ENCODE measurements at places on chromosomes 12 and 14.

DNA sequence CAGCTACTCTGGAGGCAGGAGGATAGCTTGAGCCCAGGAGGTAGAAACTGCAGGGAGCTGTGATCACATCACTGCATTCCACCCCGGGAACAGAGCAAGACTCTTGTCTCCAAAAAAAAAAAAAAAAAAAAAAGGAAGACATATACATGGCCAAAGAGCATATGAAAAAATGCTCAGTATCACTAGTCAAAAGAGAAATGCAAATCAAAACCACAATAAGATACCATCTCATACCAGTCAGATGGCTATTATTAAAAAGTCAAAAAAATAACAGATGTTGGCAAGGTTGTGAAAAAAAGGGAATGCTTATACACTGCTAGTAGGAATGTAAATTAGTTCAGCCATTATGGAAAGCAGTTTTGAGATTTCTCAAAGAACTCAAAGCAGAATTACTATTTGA, 174.8 kb upstream of the ATF7IP start:
- DNase-seq = no peak

DNA sequence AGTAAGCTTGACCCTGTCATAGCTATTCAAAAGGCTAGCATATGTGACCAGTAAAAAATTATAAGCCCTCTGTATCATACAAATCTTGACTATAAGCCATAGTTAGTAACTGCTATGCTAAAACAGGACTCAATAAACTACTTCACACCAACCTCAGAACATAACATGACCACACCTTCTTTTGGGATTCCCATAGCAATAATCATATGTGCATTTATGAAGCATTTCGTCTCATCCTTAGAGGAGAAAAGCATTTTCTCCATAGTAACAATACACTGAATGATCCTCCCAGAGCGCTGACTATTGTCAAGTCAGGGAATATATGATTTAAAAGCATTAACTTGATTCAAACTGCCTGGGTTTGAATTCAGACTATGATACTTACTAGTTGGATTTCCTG, 46.2 kb downstream of the GRIN2B start:
- no peak for DNase-seq

DNA sequence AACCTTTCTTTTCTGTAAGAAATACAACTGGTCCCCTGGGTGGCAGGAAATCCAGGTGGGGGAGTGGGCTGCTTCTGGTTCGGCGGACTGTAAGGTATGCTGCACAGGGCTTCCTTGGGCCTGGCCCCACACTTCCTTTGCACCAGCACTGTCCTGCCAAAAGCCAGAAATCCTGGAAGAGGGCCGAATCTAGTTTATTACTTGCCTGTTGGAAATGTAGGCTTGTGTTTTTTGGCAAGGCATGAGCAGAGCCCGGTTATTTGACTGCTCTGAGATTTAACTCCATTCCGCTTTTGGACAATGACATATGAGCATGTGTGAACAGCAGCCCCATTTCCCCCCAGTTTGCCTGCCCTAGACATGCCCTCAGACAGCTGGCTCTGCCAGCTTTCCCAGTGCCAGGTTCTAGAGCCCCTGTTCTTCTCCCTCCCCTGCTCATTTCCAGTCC, 86.6 kb downstream of the BORCS5 start:
- DNase-seq = no peak

GRCh38 chr12:58413794-58414193, 472.4 kb downstream of the ATP23 start:
- DNase-seq = no peak

DNA sequence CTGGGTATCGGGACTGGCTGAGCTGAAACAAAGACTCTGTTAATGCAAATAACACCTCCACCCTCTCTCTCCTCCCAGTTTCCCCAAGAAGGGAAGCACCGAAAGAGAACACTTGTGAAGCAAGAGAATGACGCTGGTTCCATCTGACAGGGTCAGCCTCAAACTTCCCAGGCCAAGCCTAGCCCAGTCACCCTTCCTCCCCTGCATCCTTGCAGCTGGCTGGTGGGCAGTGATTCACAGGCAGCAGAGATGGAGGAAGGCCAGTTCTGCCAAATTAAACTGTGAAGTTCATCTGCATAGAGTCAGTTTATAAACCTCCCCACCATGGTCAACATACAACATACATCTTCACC, 2.8 kb downstream of the LRRC74A start:
- no peak for DNase-seq

DNA sequence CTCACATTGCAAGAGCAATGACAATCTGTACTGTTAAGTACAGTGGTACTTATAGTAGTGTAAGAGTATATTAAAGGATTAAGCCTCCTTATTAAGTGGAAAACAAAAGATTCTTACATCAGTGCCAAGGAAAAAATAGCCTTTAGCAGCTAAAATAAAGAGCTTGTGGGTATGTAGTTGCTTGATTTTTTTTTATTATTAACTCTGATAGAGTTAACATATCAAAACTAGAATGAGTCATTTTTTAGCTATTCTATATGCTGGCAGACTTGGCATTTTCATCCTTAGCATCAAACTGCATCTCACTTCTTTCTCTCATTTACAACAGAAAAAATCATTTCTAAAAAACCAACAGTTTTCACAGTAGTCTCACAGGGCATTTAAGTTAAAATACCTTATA, 86.5 kb downstream of the ATP2B1 start:
- no peak for DNase-seq
